Lung (tissue), 17 donors: ENCODE measurements at places on chromosomes 16 and 17. TPM values are rescaled to one million over a fixed set of nuclear protein-coding genes. Genes with fewer than 3 reads are reported as not detected.

DNA sequence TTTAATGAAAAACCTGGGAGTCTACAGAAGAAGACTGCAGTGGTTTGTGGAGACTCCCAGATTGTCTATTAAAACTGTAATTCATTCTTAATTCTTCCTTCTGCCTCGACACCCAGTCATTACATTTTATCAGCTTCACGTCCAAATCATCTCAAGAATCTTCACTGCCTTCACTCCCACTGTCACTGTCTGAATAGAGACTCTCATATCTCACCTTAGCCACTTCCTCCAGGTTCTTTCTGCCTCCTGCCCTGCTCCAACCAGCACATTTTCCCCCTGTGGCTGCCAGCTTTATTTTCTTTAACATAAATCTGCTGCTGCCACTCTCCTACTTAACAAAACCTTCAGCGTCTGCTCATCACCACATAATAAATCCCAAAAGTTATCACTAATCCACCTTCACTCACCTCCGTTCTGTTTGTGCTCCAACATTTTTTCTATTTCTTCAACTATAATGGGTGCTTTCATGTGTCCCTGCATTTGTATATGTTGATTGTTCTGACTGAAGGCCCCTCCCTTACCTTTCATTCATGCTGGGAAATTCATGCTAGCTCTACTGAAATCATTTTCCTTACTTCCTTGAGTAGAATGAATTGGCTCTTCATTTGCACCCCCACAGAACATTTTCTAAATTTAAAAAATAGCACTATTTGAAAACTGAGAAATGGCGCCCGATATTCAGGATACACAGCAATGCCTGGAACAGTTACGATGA is 38.9 kb downstream of the KCNJ2 start:
- no peaks in the 10 kb centered on the region for H3K27me3 ChIP-seq
- no peaks in the 10 kb centered on the region for H3K4me1 ChIP-seq
- H3K4me3 ChIP-seq, result no peak overlapping the region
- H3K27ac ChIP-seq, result no peak overlapping the region
- no peak for DNase-seq

DNA sequence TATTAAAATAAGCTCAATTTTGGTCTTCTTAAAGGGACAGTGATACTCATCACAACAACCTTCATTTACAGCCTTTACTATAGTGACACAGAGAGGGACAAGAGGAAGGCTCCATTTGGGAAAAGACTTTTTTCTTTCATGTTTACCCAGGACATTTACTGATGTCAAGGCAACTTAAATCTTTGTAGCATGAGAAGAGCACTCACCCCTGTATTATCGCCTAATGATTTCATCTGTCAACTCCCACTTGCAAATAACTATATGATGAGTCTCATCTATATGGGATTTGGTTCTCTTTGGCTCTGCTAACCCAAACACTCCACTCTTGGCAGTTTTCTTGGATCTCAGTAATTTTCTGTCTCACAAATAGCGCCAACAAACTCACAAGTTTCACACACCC is 24.1 kb downstream of the BLMH start:
- no peak overlapping the region for H3K4me3 ChIP-seq
- H3K27ac ChIP-seq, result no peak overlapping the region
- H3K27me3 ChIP-seq, result no peaks in the 10 kb centered on the region

DNA sequence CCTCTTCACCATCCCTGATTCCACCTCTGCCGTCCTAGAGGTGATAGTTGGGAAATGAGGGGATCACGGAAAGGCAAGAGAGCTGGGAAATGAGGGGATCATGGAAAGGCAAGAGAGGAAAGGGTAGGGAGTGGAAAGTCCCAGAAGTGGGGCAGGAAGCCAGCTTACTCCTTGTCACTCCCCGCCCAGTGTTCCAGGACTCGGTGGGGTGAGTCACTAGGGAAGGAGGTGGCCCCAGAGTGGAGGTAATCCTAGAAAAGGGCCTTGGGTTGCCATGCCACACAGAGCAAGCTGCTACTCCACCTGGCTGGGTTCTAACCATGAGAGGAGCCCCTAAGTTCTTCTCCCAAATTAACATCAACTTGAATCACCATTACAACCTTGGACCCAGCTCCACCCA is 14.8 kb downstream of the ALOXE3 start:
- no peaks in the 10 kb centered on the region for H3K36me3 ChIP-seq
- H3K27ac ChIP-seq, result no peak overlapping the region
- H3K4me3 ChIP-seq, result no peak overlapping the region

GRCh38 chr17:15171167-15172047 is 93.7 kb downstream of the PMP22 start:
- H3K4me1 ChIP-seq, result peaks cover 4% of the 10 kb centered on the region
- no peaks in the 10 kb centered on the region for H3K27me3 ChIP-seq
- H3K36me3 ChIP-seq, result no peaks in the 10 kb centered on the region
- no peak overlapping the region for H3K27ac ChIP-seq
- no peak overlapping the region for H3K4me3 ChIP-seq
- peak; percentile 88 for DNase-seq

The SULT1A4 gene
- polyA plus RNA-seq, result 34.3 TPM

The ALOX15 gene
- 3.3 TPM for polyA plus RNA-seq
